ENCODE measurements at places on chromosomes 16 and 17. TPM values are rescaled to one million over a fixed set of nuclear protein-coding genes. Genes with fewer than 3 reads are reported as not detected.

- no peak for DNase-seq
These were observed 454.7 kb downstream of the CDH8 start for GRCh38 chr16:61581417-61582046.

DNA sequence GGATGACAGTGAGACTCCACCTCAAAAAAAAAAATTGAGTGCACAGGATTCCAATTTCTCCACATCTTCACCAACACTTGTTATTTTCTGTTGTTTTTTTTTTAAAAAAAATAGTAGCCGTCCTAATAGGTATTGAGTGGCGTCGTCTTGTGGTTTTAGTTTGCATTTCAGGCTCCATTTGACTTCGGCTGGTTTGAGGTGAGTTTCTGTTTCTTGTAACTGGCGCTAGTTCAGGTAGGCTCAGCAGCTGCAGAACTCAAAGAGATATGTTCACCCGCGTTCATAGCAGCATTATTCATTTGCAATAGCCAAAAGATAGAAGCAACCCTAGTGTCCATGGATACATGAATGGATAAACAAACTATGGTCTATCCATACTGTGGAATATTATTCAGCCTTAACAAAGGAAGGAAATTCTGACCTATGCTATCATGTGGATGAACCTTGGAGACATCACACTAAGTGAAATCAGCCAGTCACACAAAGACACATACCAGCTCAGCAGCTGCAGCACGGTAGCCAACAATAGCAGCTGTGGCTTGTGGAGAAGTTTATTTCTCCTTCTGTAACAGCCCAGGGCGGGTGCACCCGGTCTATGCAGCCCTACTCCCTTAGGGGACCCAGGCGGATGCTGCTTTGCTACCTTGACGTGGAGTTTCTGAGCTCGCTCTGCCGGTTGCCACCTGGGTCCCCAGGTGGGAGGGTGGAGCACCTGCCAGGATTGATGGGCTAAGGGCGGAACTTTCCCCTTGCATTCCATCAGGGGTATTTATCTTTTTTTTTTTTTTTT is 44.9 kb downstream of the TMEM235 start:
- DNase-seq: no peak

- DNase-seq: no peak
These were observed 4.1 kb downstream of the RNF167 start for GRCh38 chr17:4944163-4944553.

DNA sequence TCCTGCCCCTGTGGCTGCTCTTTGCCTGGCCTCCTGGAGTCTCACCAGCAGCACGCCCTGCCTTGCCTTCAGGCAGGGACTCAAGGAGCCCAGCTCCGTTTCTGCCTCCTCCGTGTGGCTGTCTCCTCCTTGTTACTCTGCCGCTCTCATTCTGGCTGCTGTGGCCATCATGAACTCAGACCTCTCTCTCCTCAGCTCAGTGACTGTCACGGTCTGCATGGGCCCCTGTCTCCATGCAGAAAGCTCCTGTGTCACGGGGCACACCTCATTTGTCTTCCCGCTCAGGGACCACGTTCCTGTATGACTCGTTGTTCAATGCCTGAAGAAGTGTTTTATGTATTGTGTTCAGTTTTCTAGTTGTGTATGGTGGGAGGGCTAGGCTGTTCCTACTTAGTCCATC is 25.3 kb downstream of the RPTOR start:
- DNase-seq: no peak

DNA sequence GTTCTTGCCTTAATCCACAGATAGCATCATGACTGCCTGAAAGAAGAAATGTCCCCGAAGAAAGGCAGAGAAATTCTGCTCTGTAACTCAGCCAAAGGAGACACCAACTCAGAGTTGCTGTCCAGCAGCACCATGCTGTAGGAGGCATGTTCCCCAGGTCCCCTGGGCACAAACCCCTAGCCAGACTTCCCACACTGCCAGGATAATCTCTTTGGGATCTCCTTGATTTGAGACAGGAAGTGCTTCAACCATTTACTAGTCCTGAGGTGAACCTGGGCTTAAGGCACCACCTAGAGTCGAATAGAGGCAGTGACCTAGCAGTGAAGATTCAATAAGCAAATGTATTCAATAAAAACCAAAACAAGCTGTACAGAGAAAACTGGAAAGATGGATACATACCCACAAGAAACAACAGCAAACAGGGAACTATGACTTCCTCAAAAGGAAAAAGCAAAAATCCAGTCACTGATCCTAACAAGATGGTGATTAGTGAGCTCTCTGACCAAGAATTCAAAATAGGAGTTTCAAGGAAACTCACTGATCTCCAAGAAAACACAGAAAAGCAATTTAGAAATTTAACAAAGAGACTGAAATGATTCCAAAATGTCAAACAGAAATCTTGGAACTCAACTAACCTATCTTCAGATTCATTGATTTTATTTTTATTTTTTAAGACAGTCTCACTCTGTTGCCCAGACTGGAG is 5.7 kb downstream of the OR4D2 start:
- no peak for DNase-seq

- no peak for DNase-seq
These were observed 154.8 kb downstream of the CYB561 start for GRCh38 chr17:63291258-63291657.

OR1A1 gene
- not detected for total RNA-seq

KCNH4 gene
- total RNA-seq: 0.09 TPM

TBC1D3H gene
- not detected for total RNA-seq

PLLP gene
- total RNA-seq: 38.0 TPM
